Jurkat, Clone E6-1 (cell line): ENCODE measurements at places on chromosomes 1 and 21.

GRCh38 chr1:185297982-185298381 is 19.1 kb downstream of the IVNS1ABP start:
- no peak for DNase-seq

DNA sequence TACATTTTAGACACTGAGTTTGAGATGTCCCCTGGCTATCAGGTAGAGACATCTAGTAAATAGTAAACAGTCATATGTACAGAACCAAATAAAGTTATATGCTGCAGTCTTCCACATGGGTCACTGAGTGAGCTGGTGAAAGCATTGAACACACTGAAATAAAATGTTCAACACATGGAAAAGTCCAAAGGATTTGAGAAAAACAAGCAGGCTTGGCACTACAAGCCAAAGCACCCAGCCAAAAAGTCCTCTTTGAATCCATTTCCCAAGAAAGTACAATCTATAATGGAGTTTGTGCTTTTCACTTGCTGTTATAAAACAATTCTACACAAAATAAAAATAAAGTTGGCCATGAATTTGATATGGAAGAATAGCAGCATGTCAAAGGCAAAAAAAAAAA is 135.4 kb downstream of the NR5A2 start:
- DNase-seq: no peak

GRCh38 chr1:51945591-51945990 is 44.9 kb downstream of the RAB3B start:
- DNase-seq: no peak

DNA sequence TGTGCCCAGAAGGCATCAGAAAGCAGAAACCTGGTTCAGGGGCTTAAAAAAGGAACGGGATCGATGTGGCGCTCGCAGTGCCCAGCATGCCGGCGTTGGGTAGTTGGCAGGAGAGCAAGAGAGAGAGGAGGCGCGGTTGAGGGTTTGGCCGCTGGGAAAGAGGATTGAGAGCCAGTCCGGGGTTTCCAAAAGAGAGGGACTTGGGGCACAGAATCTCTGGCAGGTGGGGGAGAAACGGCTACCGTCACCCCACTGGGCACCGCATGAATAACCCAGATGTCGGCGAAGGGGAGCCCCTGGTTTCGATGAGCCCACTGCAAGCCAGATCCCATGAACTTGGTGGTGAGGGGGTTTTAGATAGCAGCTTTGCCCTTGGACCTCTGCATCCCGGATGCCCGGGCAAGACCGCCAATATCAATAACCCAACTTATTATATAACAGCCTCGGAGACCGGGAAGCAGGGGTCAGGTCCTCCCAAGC is 60.4 kb upstream of the ACOT11 start:
- DNase-seq: no peak

GRCh38 chr1:114314098-114314497 is 160.4 kb upstream of the SYT6 start:
- DNase-seq: no peak

GRCh38 chr21:16307256-16307655 is 577.5 kb downstream of the USP25 start:
- no peak for DNase-seq

DNA sequence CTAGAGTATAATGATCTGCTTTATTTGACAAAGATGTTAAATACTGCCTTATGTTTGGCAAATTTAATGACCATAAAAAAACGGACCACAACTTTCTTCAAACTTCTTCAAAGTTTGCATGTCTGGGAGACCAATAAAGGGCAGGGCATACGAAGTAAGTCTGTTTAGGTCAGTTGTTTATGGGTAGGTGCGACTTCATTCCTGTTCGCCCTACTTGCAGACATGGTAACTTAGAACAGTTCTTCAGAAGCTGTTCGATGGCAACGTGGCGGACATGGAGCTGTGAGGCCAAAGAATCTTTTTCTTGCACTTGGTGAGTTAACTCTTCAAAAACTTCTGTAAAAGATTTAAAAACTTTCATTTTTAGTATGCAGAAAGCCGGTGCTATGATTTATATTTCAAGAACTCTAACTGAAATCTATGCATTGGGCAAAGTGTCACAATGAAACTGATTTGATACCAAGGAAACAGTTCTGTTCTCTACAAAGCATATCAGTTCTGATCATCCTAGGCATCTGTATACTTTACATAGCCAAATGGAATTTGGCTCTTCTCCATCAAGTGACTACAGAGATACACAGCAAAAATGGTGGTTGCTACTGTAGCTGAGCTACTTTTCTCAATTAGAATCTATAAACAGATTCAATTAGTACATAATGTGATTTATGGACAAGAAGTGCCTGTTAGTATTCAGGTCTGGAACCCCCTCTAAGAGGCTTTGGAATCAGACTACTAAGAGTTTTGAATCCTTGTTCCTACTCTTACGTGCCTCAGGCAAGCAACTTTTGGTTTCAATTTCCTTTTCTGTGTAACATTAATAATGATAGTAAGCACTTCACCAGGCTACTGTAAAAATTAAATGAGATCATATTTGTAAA is 25.7 kb downstream of the C21orf91 start:
- no peak for DNase-seq

DNA sequence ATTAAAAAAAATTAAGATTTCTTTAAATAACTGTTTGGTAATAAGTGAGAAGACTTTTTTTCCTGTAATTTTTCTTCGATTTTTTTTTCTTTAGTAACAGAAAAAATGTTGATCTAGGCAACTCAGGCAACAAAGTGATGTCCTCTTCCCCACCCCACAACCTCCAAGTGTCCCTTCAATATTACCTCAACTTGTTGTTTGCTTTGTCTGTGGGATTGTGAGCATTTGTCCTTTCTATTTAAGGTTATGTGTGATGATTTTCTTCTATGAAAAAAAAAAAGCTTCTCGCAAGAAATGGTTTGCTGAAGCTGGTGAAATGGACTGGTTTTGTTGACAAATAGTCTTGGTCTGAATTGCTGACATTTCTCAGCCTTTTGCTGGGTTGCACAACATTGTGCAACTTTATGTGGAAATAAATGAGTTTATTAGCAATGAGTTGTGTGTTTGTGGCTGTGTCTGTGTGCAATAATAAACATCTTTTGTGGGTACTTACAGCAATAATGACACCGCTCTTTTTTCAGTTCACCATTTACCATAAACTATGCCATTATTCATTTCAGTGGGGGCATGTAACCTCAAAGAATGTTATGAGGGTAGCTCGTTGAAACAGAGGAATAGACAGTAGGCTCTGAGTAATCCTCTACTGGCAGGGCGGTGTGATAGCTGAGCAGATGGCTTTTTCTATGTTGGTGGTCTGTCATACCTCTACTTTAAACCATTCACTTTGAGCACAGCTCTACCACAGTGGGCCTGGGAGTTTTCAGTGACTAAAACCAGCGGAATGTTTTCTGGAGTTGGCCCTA is 218.4 kb downstream of the HLX start:
- no peak for DNase-seq

DNA sequence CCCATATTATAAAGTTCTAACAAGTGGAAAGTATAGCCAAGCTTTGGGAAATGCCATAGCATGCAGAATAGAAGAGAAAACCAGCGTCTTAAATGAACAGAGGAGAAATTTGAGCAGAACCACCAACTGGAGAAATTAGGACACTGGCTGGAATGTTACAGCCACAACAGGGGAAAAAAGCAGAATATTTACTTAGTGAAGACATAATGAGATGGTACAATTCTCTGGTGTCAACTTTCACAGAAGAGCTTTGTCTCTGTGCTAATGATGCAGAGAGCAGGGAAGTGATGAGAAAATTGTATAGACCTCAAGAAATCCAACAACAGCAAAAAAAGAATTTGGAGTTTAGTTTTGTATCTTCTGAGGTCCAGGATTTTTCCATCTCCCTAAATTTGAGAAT is 249.7 kb downstream of the KIF26B start:
- DNase-seq: no peak

DNA sequence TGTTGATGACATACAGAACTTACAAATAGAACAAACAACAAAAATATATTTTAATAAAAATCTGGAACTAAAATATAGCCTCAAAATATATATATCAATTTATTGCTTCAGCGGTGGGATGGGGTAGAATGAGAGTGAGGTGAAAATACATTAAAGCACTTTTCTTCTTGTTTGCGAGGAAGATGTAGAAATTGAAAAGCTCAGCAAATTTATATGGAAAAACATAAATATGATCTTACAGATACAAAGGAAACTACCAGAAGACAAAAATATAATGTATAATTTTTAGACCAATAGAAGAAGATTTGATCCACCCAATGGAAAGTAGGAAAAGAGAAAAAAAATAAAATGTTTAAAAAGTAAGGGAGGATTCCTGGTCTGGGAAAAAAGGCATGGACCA is 372.2 kb downstream of the DISC1 start:
- DNase-seq: no peak

DNA sequence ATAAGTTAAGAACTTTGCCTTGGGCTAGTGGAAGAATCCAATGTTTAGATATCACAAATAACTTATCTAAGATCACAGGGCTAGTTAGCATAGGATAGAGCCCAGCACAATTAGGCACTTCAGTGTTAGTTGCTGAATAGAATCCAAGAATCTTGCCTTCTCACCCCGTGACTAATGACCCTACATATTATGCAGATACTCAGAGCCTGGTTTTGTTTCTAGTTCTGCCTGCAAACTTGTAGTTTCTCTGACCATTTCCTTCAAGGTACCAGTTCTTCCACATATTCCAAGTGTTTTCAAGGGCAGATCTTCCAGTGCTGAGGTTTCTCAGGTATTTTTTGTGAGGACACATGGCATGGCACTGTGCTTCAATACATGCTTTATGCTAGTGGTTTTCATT is 239.3 kb downstream of the KCNK2 start:
- no peak for DNase-seq

DNA sequence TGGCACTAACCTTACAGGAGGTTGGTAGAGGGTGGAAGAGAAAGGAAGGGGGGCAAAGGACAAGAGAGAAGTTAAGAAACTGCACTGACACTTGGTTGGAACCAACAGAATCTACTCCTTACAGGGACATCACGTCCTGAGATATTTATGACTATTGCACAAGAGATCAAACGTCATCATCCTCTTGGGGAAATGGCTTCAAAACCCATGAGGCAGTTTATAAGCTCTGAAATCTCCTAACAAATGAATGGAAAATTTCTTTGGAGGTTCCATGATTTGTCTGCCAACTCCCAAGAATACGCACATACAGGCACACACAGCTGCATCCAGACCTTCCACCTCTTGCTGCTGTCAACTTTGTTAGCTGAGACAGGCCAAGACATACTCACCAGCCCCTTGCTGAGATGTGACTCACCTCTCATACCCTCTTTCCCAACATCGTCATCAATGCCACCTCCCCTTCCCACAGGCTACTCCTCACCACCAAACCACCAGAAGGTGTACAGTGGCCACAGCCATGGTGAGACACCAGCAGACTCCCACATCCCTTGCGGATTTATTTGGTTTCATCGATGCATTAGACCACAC is 135.5 kb downstream of the SETD4 start:
- no peak for DNase-seq

- no peak for DNase-seq
Observed at GRCh38 chr1:39639305-39640130, at the start of gene HEYL. Gene HEYL, minus strand, starts transcription at chr1:39639643. Its CDS starts 18 bp downstream, at chr1:39639625.

GRCh38 chr1:116504308-116505156 is 66.3 kb downstream of the CD58 start:
- DNase-seq: peak; percentile 91

DNA sequence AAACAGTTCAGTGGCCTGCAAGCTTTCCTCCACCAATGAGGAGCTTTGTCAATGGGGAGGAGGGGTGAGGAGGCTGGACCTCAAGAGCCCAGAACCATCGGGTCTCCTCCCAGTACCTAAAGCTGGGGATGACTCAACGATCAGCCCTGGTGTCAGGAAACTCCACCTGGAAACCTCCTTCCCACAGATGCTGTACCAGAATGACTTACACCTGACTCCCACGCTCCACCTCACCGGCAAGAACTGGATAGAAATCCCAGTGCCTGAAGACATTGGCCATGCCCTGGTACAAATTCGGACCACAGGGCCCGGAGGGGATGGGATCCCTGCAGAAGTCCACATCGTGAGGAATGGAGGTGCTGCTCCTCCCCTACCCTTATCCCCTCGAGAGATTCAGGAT is 11.4 kb downstream of the TMEM81 start:
- DNase-seq: no peak

DNA sequence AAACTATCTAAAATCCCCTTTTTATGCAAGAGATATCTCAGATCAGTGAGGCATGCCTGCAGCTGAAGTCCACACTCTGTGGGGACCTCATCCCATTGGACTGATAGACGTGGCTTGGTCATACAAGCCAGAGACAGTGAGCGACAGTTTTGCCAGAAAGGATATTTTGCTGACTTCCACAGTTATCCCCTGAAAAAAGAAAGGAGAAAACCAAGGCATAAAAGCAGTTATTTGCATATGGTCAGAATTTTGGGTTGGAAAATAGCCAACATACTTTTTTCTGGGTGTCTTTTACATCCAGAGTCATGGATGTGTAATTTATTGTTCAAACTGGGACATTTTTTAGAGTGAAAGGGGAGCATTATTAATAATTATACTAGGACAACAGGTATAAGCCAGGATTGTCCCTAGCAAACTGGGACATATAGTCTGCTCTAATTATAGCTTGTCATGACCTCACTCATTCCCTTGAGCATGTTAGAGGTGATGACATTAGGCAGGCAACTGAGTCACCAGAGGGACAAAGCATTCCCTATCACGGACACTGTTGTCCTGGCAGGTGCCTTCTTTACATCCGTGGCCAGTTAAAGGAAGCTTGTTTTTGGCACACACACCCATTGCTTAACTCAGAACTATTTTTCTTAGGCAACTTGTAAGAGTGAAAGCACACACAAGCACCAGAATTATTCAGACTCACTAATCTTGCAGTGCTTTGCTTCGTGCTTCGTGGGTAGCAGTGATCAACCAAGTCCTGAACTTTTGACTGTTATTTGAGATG is 65.5 kb downstream of the PRRX1 start:
- no peak for DNase-seq

GRCh38 chr1:66729119-66729518 is 23.1 kb upstream of the DYNLT5 start:
- peak; percentile 84 for DNase-seq

GRCh38 chr1:108947871-108948525 is 15.3 kb downstream of the CLCC1 start:
- no peak for DNase-seq

DNA sequence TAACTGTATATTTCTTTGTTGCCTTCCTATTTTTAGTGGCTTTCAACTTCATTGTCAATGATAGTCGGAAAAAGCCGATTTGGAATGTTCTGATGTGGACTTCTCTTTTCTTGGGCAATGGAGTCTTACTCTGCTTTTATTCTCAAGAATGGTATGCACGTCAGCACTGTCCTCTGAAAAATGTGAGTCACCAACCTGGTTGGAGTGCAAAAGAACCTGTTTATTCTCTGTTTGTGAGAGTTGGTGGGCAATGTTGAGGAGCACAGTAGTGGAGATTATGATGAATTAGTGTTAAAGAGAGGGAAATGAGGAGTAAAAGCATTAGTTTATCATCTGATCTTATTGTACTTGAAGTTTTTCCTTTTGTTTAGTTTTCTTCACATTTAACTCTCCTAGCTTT is 14.5 kb upstream of the AXDND1 start:
- no peak for DNase-seq
